CD14-positive monocyte (primary cell): ENCODE measurements at places on chromosomes 3 and 15.

DNA sequence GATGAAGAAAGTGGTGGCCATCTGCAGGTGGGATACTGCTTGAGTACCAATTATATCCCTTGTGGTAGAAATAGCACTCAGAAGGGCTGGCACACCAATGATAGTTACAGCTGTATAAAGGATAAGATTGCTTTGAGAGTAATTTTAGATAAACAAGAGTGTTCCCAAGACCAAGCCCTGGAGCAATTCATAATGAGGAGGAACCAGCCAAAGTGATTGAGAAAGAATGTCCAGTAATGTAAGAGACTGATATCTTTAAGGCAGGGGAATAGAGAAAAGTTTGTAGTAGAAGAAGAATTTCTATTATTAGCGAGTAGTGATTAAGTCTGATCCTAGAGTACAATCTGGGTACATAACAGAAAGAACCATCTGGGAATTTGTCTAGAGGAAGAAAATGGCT lies 945.1 kb downstream of the OTOL1 start:
- no peak overlapping the region for H3K4me3 ChIP-seq
- no peak for DNase-seq
- H3K27me3 ChIP-seq = no peaks in the 10 kb centered on the region
- H3K27ac ChIP-seq = no peak overlapping the region
- H3K36me3 ChIP-seq = no peaks in the 10 kb centered on the region

- no peak overlapping the region for H3K4me3 ChIP-seq
- no peaks in the 10 kb centered on the region for H3K4me1 ChIP-seq
- DNase-seq = no peak
- no peak overlapping the region for H3K27ac ChIP-seq
- H3K27me3 ChIP-seq = no peaks in the 10 kb centered on the region
Observed at GRCh38 chr3:140252812-140253656, 318.0 kb downstream of the CLSTN2 start.

DNA sequence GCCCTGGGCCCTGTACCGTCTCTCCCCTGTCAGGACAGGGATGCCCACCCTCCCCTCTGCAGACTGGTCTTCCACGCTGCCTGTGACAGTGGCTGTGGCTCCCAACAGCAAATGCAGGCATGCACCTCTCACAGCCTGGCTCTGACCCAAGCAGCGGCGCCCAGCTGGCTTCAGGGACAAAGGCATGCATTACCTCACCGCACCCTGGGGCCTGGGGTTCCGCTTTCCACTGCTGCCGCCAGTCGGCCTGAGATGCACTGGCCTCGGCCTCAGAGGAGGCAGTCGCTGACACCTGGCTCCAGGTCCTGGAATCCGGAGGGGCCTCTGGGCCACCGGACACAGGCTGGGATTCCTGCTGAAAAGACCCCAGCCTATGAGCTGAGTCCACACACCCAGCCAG lies 70.3 kb downstream of the SCN5A start:
- no peak overlapping the region for H3K4me3 ChIP-seq
- no peak for DNase-seq
- no peaks in the 10 kb centered on the region for H3K36me3 ChIP-seq
- H3K27me3 ChIP-seq = no peaks in the 10 kb centered on the region
- H3K4me1 ChIP-seq = no peaks in the 10 kb centered on the region

DNA sequence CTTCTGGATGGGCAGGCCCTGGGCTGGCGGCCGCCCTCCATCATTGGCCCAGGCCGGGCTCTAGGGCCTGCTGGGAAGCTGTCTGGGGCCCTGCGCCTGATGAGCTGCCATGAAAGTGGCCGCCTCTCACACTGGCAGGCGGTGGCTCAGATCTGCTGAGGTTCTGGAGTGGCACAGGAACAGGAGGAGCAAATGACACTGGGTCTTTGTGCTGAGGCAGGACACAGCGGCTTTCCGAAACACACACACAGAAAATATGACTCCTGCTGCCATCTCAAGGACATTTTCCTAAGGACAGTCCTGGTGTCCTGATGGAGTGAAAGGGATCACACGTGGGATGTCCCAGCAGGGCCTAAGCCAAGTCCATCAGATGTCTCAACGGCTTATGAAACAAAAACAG lies 103.5 kb downstream of the NUP210 start:
- DNase-seq = no peak
- no peak overlapping the region for H3K27ac ChIP-seq
- no peaks in the 10 kb centered on the region for H3K4me1 ChIP-seq
- H3K27me3 ChIP-seq = no peaks in the 10 kb centered on the region
- H3K36me3 ChIP-seq = peaks cover 78% of the 10 kb centered on the region

DNA sequence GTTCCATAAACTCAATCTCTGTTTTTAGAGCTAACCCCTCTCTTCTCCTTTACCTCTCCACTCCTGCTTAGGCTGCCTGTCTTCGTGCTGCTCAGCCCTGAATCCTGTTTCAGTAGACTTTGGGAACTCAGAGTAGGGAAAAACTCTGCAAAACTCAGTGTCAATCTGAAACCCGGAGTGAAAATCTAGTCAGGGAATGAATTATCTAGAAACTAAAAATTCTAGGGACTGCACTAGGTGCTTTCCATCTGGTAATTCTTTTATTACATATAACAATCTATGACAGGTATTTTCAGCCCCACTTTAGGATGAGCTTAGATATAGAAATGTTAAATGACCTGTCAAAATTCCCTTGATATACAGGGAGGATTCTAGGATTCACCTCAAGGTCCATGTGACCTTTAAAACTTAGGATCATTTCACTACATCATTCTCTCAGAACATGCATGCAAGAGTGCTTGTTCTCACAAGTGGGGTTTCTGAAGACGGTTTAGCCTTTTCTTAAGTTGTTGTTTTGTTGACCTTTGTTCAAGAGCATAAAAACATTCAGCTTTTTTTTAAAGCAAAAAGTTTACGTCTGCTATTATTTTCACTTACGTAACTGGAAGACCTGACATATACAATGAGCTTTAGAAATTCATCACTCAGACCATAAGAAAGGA lies 108.2 kb upstream of the MBNL1 start:
- H3K4me1 ChIP-seq = no peaks in the 10 kb centered on the region
- H3K4me3 ChIP-seq = no peak overlapping the region
- no peak overlapping the region for H3K27ac ChIP-seq
- H3K27me3 ChIP-seq = no peaks in the 10 kb centered on the region

- H3K4me1 ChIP-seq = no peaks in the 10 kb centered on the region
- no peak overlapping the region for H3K4me3 ChIP-seq
- H3K36me3 ChIP-seq = no peaks in the 10 kb centered on the region
- H3K27ac ChIP-seq = no peak overlapping the region
- no peak for DNase-seq
- H3K27me3 ChIP-seq = no peaks in the 10 kb centered on the region
Observed at GRCh38 chr3:122975163-122975923, 52.2 kb downstream of the SEMA5B start.
